ENCODE measurements at places on chromosomes 5 and 9. TPM values are rescaled to one million over a fixed set of nuclear protein-coding genes. Genes with fewer than 3 reads are reported as not detected.

- DNase-seq: no peak
Observed at GRCh38 chr5:55923865-55924500, 70.8 kb downstream of the IL6ST start.

DNA sequence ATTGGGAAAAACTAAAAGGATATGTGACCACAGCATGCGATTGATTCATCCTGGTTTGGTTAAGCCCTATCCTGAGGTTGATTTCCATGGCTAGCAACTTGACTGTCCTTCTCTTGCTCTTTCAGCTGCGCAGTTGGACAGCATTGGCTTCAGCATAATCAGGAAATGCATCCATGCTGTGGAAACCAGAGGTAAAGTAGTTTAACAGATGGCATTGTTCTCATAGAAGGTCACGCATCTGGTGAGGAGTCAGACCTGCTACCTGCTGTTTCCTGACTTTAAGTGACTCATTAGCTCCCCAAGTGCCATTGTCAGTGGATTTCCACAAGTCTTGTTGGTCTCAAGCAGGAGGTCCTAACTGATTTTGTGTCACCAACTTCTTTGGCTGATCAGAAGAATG is 266.9 kb downstream of the ARHGAP26 start:
- DNase-seq: no peak

DNA sequence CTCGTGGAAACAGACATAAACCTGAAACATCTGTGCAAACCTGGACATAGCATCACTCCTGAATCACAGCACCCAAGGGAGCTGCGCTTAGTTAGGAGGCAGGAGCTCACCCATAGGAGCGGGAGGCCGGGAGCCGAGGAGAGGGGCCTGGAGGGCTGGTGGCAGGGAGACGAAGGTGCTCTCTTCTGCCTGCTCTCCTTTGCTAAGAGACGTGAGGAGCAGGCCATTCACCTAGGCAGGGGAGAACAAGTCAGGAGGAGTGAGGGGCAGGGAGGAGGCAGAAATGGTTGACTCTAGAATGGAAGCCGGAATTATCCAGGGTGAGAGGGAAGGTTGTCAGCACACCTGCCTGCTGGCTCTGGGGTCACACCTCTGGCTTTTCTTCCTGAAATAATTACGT is 398.4 kb upstream of the IRX2 start:
- no peak for DNase-seq

DNA sequence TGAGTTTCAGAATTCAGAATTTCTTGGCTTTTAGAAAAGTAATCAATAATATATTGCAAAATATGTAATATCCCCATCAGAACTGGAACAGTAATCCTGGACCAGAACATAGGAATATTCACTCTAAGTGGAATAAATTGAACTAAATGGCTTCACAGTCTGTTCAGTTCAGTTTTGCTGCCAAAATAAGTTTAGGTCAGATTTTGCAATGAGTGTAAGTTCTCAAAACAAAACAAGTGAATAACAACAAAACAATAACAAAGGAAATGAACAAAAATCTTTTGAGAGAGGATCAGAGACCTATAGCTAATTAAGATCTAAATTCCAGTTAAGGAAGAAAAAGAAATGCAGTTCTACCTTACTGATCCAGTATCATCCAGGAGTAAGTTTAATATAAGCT is 9.3 kb downstream of the PTGER4 start:
- no peak for DNase-seq

DNA sequence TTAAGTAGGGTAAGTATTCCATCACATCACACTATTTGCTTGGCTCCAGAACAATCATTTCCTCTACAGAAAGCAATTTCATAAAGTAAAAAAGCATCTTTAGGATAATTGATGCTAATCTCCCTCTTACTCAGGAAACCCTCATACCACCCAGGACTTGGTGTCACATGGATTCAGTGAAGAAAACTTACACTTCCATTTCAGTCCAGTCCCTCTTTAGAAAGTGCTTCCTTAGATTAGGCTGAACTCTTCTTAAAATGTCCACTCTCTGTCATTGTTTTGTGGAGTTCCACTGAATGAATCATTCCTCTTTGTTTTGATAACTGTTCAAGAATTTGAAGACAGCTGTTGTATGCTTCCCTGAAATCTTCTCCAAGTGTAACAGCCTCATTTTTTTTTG is 144.0 kb upstream of the ZNF462 start:
- DNase-seq: no peak

- peak; percentile 8 for DNase-seq
Observed at GRCh38 chr9:134679616-134680392, 38.2 kb downstream of the COL5A1 start.

GRCh38 chr5:62354028-62354874 is 48.2 kb downstream of the KIF2A start:
- DNase-seq: no peak

- no peak for DNase-seq
Observed at GRCh38 chr9:106025453-106025852, 331.1 kb downstream of the TMEM38B start.

CDH9 gene
- polyA plus RNA-seq: not detected

FAM78A gene
- 50.7 TPM for polyA plus RNA-seq
